ENCODE measurements at places on chromosomes 4 and X. TPM values are rescaled to one million over a fixed set of nuclear protein-coding genes. Genes with fewer than 3 reads are reported as not detected.

- DNase-seq: no peak
These were observed 151.7 kb upstream of the TBL1X start for GRCh38 chrX:9312922-9313867.

- no peak for DNase-seq
These were observed at the start of gene F8 for GRCh38 chrX:155022585-155022984. Gene F8 (minus strand): TSS chrX:155022723. CDS start chrX:155022552, 171 bp downstream.

DNA sequence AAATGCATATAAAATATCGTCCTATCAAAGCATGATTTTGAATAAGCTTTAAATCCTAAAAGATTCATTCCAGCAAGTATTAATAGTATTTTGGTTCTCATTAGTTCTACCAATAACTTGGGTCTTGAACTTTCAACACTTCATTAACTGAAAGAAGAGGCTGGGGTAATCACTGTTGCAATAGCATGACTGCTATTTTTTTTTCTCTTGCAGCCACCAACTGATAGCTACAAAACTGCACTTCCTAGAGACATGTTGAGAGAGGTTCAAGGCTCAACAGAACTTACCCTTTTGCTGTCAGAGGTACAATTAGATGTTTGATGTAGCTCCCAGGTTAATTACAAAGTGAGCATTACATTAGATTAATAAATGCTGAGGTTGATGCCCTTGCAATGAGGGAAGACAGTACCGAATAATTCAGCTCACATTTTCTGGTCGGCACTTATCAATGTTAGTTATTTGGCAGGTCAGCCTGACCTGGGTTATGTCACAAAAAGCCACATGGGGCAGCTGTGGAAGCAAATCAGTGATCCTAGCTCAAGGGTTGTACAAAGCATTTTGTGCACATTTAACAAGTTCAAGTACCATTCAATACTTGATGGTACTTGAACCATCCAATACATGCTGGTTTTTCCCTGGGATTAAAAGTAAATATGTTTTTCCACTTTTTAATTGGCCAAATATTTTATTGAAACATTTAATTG, 29.9 kb upstream of the TET2 start:
- no peak for DNase-seq

DNA sequence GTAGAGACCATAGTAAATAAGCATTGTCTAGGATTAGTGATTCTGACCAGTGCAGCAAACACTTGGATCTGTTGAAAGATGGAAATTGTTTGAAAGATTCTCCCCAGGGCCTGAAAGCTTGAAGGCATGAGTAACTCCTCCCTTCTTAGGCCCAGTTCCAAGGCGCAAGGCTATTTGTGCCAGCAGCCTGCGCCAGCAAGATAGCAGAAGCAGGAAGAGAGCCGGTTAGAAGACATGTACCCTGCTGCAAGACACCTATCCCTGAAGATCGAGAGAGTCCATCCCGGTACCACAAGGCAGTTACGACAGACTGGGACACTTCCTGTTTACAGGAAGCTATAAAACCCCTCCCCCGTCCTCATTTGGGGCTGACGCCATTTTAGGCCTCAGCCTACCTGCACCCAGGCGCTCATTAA, 72.4 kb upstream of the JADE1 start:
- DNase-seq: no peak

DNA sequence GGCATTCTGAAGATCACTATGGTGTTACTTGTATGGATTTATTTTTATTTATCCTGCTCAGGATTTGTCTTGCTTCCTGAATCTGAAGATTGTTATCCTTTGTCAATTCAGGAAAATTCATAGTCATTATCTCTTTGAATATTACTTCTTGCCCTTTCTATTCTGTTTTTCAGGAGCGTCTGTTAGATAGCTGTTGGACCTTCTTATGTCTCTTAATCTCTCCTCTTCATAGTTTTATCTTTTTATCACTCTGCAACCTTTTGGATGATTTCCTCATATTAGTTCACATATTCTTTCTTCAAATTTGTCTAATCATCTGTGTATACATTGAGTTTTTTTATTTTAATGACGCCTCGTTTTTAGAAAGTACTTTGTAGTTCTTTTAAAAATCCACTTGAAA, 19.6 kb downstream of the WDR19 start:
- no peak for DNase-seq

Gene MAGEE2
- total RNA-seq: 0.74 TPM

DNA sequence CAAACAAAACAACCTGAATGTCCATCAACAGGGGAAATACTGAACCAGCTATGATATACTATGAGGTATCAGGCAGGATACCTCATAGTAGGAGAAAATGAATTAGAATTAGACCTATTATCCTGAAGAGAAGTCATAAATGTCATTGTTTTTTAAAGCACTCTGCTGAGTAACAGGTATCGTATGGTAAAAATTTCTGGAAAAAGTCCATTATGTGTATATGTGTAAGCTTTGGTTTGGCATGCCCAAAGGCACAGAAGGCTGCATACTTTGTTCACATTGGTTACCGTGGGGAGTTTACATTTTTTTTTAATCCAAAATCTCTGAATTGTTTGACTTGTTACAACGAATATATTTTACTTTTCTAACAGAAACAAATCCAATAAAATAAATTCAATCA, 70.5 kb downstream of the RPS3A start:
- DNase-seq: no peak

DNA sequence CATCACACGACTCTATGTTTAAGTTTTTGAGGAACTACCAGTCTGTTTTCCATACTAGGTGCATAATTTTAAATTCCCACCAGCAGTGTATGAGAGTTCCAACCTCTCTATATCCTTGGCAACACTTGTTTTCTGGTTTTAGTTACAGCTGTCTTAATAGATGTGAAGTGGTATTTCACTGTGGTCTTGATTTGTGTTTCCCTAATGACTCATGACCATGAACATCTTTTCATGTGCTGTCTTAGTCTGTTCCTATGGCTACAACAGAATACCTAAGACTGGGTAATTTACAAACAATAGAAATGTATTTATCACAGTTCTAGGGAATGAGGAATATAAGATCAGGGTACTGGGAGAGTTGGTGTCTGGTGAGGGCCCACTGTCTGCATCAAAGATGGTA, 51.5 kb upstream of the GPR78 start:
- no peak for DNase-seq

Gene BEX5
- total RNA-seq: 1.2 TPM

- DNase-seq: no peak
These were observed 14.9 kb downstream of the ADH1A start for GRCh38 chr4:99275885-99276284.

GRCh38 chr4:104719539-104720230, 225.0 kb upstream of the CXXC4 start:
- DNase-seq: no peak

DNA sequence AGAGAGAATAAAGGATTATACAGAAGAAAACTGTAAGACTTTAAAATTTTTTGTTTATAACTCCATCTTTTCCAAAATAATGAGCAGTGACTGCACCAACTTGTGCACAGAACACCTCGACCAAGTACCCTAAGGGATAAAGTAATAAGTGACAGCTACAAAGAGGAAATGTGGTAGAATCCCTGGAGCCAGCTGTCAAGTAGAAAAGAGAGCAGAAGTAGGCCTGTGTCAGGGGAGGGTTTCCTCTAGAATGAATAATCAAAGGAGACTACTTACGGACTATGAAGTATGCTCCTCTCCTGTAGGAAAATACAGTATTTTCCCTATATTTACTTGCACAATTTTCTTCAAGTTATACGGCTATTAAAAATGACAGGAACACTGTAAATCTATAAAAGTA, 1.2 kb downstream of the EIF1AX start:
- DNase-seq: no peak

- DNase-seq: no peak
These were observed 180.8 kb downstream of the SPRY1 start for GRCh38 chr4:123577225-123577906.

Gene PRKG2
- 2.1 TPM for total RNA-seq

Gene GAGE12H
- not detected for total RNA-seq

Gene TCEAL6
- not detected for total RNA-seq

Gene CPZ
- 86.5 TPM for total RNA-seq

Gene RAI2
- 4.7 TPM for total RNA-seq

- no peak for DNase-seq
These were observed 6.8 kb downstream of the MAEA start for GRCh38 chr4:1296324-1297022.

All from urinary bladder (tissue), 4 donors.